Activated gamma-delta T cell treated with anti-CD3 and anti-CD28 coated beads, Interleukin-2, amount 50 U/mL, for 16 hours (primary cell): ENCODE measurements at places on chromosomes 16 and 17.
A peak's percentile ranks its signal among the peaks of the same experiment; 100 is the strongest.

- no peak for DNase-seq
Measured at GRCh38 chr17:16961792-16962191, 10.1 kb downstream of the TNFRSF13B start.

GRCh38 chr17:38741921-38742410 lies 6.2 kb downstream of the PCGF2 start:
- no peak for DNase-seq

DNA sequence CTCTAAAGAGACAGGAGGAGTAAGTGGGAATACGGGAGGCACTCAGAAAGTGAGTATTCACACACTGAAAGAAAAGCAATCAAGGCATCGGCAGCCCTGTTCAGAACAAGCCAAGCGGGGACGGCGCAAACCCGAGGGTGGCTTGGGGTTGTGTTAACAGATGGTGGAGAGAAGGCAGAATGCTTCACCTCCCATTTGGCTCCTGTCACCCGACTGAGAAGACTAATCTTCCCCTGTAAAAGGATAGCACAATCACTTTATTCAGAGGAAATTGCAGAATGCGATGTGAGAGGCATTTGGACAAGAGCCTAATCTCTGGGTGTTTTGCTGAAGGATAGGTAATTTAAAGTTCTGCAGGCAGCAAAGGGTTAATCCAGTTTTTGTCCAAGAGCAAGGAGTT lies 119.3 kb upstream of the WSCD1 start:
- DNase-seq, result no peak

GRCh38 chr17:5888811-5889210 lies 181.4 kb upstream of the WSCD1 start:
- no peak for DNase-seq

- DNase-seq, result peak; percentile 4
Measured at GRCh38 chr16:71746442-71747046, 22.0 kb upstream of the PHLPP2 start.

DNA sequence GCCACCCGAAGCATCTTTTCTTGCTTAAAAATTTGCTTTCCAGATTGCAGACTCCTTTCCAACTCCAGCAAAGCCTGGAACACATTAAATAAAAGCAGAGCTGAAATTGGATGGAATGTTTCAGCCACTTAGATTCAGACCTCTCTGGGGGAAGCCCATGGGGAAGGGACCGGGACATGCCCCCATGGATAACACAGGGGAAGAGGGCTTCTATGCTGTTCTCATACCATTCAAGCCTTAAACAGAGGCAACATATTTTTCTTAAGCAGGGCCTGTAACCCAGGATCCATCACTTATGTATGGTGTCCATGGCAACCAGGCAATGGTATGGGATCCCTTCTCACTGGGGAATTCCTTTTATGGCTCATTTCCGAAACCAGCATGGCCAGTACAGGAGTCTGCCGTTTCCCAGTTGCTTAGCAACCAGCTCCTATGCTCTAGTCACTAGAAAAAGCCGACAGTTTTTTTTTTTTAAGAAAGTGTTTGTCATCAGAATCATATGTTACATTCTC lies 62.0 kb upstream of the MARCHF10 start:
- no peak for DNase-seq

- no peak for DNase-seq
Measured at GRCh38 chr17:71488851-71489250, 632.0 kb upstream of the SOX9 start.

GRCh38 chr17:59688496-59688895 lies 18.7 kb downstream of the PTRH2 start:
- no peak for DNase-seq

DNA sequence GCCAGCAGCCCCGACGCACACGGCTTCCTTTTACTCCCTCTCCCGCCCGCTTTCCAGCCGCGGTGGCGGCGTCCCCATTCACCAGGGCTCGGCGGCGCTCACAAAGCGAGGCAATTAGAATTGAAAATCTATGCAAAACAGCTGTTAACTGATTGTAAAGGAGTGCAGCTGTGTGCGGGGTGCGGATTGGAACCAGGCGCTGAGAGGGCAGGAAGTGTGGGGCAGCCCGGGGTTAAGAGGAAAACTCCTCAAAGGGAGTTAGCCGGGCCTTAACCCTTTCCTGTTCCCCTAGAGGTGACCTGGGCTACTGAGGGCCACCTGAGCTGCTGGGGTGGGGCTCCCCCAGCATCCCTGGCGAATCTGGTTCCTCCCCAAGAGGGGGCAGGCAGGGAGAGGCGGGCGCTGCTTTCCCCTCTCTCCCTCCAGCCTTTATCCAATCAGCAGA lies 5.8 kb upstream of the GSE1 start:
- DNase-seq, result no peak
